ENCODE measurements at places on chromosomes 4 and X. TPM values are rescaled to one million over a fixed set of nuclear protein-coding genes. Genes with fewer than 3 reads are reported as not detected.

The UGT2B15 gene
- 24.0 TPM for total RNA-seq

The TLR2 gene
- 12.1 TPM for total RNA-seq

The ETDB gene
- not detected for total RNA-seq

The APOOL gene
- 8.7 TPM for total RNA-seq

The TRIM61 gene
- total RNA-seq = 0.53 TPM

The NXF2B gene
- total RNA-seq = not detected

The MRPL1 gene
- total RNA-seq = 30.5 TPM

The CT55 gene
- not detected for total RNA-seq

The CSAG2 gene
- not detected for total RNA-seq

The NSUN7 gene
- 4.9 TPM for total RNA-seq

The OCRL gene
- total RNA-seq = 19.4 TPM

The PPP2R2C gene
- total RNA-seq = not detected

The CT45A5 gene
- not detected for total RNA-seq

The MAD2L1 gene
- total RNA-seq = 1.1 TPM

The MAP7D3 gene
- total RNA-seq = 1.6 TPM

The IGFBP7 gene
- 37.1 TPM for total RNA-seq

The MAP9 gene
- 0.18 TPM for total RNA-seq

The WDFY3 gene
- total RNA-seq = 139 TPM

The TMEM31 gene
- total RNA-seq = not detected

The ATP10D gene
- total RNA-seq = 15.7 TPM

The POLN gene
- 4.2 TPM for total RNA-seq

The CENPVL2 gene
- total RNA-seq = not detected

The PQBP1 gene
- total RNA-seq = 64.7 TPM

The SLC10A6 gene
- not detected for total RNA-seq

The PPP1R2C gene
- total RNA-seq = not detected

The DCLK2 gene
- 2.1 TPM for total RNA-seq

The SYNPO2 gene
- 77.6 TPM for total RNA-seq

The MTNR1A gene
- total RNA-seq = not detected

The SPP1 gene
- 4.3 TPM for total RNA-seq

The FRAS1 gene
- 3.3 TPM for total RNA-seq

The FAM236A gene
- total RNA-seq = not detected

The CFI gene
- total RNA-seq = 16.9 TPM

The RRH gene
- not detected for total RNA-seq

The RAB9B gene
- 1.2 TPM for total RNA-seq

The ADRA2C gene
- total RNA-seq = 4.3 TPM

The HADH gene
- 173 TPM for total RNA-seq

The BBS7 gene
- 9.8 TPM for total RNA-seq

The TMEM35A gene
- total RNA-seq = 2.1 TPM

The AMOT gene
- 8.3 TPM for total RNA-seq

The HTN1 gene
- not detected for total RNA-seq

The BLTP1 gene
- 166 TPM for total RNA-seq

The AREG gene
- total RNA-seq = 10.5 TPM

The EMCN gene
- 4.2 TPM for total RNA-seq

The KIF4A gene
- total RNA-seq = 17.3 TPM

The PAK3 gene
- 0.19 TPM for total RNA-seq

The TREX2 gene
- total RNA-seq = not detected

The CXCL13 gene
- total RNA-seq = not detected

The VCX3A gene
- not detected for total RNA-seq

The ASB12 gene
- total RNA-seq = not detected
